Kidney (tissue), 22 donors: ENCODE measurements at places on chromosomes 4 and X. TPM values are rescaled to one million over a fixed set of nuclear protein-coding genes. Genes with fewer than 3 reads are reported as not detected.

CCNA2 gene
- polyA plus RNA-seq: 0.71 TPM

ABHD18 gene
- polyA plus RNA-seq: 5.6 TPM

PAK3 gene
- polyA plus RNA-seq: 0.24 TPM

ERAS gene
- 0.43 TPM for polyA plus RNA-seq

FRG2 gene
- polyA plus RNA-seq: not detected

LUZP4 gene
- polyA plus RNA-seq: not detected

EDNRA gene
- polyA plus RNA-seq: 3.2 TPM

UFSP2 gene
- polyA plus RNA-seq: 47.3 TPM

GRCh38 chr4:1042352-1043055, 31.1 kb downstream of the FGFRL1 start:
- DNase-seq: no peak

DNA sequence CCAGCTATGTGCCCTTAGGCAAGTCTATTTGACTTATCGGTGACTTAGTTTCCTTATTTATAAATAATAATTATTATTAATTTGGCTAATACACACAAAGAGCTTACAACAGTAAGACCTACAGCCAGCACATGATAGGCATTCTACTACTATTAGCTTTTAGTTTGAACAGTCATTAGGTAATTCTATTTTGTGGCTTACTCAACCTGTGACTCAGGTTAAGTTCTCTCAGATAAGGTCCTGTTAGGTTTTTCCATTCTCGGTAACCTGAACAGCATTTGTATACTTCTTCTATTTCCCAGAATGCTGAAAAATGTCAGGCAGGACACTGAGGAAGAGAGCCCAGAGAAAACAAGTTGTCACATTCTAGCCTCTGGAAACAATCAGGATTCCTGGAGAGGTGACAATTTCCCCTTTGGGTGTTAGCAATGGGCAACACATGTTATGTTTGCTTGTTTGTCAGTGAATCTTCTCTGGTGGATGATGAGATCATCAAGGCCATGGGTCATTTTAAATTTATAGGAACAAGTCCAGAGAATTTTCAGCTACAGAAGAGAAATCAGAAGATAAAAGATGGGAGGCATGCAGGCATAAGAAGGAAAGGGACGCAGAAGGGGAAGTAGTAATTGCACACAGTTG, 2144.7 kb downstream of the PCDH7 start:
- no peak for DNase-seq

DNA sequence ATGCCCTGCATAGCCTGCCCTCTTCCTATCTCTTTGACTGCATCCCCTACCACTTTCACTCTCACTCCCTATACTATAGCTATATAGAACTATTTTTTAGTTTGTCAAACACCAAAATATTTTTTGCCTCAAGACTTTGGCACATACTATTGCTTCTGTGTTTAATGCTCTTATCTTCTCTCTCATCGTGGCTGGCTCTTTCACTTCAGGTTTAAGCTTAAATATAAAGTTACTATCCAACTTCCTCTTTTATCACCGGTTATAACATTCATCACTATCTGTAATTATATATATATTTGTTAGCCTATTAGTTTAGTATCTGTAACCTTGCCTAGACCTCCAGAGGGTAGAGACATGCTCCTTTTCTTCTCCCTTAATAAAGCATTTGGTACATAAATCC, 11.5 kb upstream of the HMGB2 start:
- no peak for DNase-seq

DNA sequence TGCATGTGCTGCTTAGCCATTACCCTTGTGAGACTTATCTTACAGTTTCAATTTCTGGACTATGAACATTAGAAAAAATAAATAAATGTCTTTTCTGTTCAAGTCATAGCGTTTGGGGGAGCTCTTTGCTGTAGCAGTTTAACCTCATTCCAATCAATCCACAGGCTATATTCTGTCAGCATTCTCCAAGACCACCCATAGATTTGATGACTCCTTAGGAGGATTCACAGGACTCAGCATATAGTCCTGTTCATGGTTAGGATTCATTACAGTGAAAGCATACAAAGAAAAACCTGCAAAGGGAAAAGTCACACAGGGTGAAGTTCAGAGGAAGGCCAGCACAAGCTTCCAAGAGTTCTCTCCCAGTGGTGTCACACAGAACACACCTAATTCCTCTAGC, 180.5 kb downstream of the ADAMTS3 start:
- DNase-seq: no peak

DNA sequence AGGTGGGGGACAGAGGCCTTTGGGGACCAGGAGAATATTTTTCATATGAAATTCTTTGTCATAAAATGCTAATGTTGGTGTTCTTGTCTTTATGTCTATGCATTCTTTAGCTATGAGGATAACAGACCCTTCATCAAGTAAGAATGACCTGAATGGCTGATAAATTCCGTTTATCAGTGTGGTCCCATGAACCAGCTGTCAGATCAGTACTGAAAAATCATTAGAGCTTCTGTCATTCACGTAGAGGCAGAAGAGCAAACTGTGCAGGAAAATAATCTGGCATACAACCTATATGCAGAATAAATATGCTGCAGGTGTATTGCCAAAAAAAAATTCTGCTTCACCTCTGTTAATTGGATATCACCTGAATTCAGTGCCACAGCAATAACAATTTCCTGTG, 828.6 kb downstream of the ADGRL3 start:
- DNase-seq: no peak

- no peak for DNase-seq
These were observed 192.2 kb downstream of the APBB2 start for GRCh38 chr4:41022116-41022515.

GRCh38 chr4:89114100-89114499, 2.8 kb downstream of the TIGD2 start:
- DNase-seq: no peak

DNA sequence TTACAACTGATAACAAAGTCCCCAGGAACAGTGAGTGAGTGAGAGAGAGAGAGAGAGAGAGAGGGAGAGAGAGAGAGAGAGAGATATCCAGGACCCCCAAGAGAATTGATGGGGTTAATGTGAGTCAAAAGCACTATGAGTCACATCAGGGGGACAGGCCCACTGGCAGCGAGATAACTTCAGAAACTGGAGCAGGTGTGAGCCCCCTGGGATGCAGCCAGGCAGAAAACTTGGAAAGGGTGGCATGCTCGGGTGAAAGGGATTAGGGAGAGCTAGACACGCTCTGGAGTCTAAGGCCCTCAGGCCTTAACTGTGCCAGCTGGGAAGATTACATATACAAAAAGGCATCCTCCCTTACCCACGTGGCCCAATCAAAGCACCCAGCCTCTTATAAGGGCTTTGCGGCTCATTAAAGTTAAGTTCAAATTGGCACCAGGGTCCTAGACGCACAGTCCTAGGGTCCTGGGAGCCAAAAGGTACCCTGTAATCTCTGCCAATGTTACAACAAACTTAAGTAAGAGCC, 841 bp downstream of the ACOT9 start:
- no peak for DNase-seq

GRCh38 chr4:152965611-152966010, 29.5 kb downstream of the FHDC1 start:
- no peak for DNase-seq

- no peak for DNase-seq
These were observed 2.2 kb downstream of the PDE6B start for GRCh38 chr4:627347-628125.

DNA sequence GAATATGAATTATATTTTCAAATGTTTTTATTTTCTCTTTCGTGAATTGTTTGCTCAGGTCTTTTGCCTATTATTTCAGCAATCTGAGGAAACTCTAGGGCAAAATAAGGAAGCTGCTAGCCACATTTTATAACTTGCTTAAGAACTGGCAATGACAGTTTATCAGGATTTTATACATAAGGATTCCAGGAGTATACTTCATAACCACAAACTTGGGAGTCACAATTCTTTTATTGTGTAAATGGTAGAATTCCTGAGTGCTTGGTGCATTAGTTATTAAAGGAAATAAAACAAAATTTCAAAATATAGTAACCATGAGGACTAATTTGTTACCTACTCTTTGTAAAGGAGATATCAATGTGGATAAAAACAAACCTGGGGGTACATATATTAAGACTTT, 54.4 kb downstream of the PALLD start:
- DNase-seq: no peak

DNA sequence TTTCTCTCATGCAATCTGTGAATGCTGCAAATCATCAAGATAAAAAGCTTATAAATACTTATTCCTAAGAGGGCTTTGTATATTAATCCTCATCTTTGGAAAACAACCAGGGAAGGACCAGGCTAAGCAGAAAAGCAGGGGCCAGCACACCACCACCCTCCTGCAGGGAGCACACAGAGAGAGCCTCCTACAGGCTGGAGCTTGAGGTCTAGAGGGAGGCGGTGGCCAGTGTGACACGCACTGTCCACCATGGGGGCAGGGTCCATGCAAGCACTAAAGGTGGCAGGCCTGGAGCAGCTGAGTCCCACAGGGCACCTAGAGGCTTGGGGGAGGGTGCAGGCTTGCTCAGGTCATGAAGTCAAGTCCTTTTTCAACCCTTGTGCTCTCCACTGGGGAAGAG, 236.9 kb downstream of the TACR3 start:
- no peak for DNase-seq

GRCh38 chr4:176242764-176243347, 26.2 kb downstream of the ASB5 start:
- no peak for DNase-seq

DNA sequence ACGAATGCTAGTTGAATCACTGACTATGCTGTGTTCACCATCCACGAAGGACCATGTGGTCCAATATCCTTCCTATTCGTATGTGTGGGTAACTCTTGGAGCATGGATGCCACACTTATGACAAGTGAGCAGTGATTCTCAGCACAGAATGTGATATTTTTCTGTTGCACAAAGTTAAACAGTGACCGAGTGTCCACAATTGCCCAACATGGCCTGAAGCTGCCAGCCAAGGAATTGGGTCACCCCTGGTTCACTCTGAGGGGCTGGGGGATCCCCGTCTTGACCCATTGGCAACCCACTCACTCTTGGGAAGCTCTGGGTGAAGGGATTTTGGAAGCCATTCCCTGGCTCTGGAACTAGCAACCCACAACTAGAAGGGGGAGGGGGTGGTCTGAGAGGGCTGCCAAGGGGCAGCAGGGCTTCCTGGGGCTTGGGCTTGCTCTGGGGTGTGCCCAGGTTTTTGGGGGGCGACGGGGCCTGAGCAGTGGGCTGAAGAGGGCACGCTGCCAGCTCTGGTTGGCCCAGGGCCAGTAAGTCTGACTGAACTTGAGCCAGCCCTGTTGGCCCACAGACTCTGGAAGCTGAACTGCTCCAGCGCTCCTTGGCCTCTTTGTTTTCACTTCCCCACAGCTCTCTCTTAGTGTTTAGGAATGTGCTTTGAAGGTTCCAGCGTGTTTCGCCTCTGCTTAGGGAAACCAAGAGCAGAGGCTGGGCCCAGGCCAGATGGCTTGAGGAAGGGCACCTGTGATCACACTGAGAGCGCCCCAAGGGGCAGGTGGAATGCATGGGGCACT, 43.1 kb upstream of the BCOR start:
- DNase-seq: peak; percentile 84

- no peak for DNase-seq
These were observed 173.1 kb downstream of the FSTL5 start for GRCh38 chr4:161990721-161991120.

DNA sequence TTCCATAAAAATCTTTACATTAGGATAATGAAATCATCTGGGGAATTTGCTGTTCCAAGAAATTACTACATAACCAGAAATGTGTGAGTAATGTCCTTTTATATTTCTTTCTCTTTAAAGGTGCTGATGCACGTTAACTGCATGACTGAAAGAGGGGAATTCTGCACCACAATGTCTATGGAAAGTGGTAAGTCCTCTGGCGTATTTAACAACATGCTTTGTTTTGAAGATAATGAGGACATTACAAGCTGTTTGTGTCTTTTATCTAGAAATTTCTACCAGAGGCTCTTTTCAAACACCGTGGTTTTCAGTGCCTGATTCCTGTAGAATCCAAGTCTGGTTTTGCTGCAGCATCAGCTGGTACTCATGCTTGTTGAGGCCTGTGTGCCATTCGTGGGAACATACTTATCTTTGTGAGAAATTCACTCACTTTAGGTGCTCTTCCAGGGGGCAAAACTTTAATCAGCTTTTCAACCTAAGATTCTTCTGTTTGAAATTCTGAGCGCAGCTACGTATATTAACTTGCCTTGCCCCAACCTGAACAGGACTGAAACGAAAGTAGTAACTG, 257.2 kb downstream of the PDHA2 start:
- no peak for DNase-seq

DNA sequence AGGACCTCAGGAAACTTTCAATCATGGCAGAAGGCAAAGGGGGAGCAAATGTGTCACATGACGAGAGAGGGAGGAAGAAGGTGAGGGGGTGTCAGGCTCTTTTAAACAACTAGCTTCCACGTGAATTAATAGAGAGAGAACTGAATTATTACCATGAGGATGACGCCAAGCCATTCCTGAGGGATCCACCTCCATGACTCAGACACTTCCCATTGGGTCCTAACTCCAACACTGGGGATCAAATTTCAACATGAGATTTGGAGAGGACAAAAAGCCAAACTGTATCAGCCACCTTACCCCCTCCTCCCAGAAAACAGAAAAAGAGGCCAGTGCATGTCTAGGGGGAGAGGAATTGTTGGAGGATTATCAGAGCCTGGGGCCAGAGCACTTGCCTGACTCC, 40.4 kb upstream of the LAS1L start:
- DNase-seq: no peak
